ENCODE measurements at places on chromosomes 16 and 17. TPM values are rescaled to one million over a fixed set of nuclear protein-coding genes. Genes with fewer than 3 reads are reported as not detected.

The UBE2I gene
- 120 TPM for total RNA-seq

DNA sequence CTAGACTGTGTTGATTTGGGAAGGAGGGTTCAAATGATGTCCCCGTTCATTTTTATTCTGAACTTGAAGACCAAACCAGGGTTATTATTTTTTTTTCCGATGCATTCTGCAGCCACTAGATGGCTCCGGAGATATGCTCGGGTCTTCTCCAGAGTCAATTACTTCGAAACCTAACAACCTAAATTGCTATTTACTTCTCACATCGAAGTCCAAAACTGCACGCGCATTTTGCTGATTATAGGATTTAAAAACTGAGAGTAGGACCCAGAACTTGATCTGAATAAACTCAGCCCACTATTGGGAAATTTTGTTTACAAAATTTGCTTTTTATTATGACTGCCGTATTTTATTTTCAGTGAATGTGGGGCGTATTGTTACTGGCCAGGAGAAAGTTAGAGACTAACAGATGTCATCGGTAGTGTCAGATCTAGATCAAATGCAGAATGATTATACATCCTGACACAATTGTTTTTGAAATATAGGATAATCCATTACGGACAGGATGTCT is 263.8 kb downstream of the HS3ST3A1 start:
- peak; percentile 45 for DNase-seq

- DNase-seq, result no peak
Measured at GRCh38 chr17:13537871-13538643, 63.7 kb downstream of the HS3ST3A1 start.

GRCh38 chr17:45190503-45191255 is 29.0 kb downstream of the HEXIM2 start:
- no peak for DNase-seq

- DNase-seq, result peak; percentile 80
Measured at GRCh38 chr16:3020604-3021448, 658 bp downstream of the TNFRSF12A start.

- no peak for DNase-seq
Measured at GRCh38 chr16:49800441-49800840, 55.5 kb downstream of the ZNF423 start.

GRCh38 chr17:12642034-12642433 is 23.7 kb upstream of the MYOCD start:
- DNase-seq, result no peak

- no peak for DNase-seq
Measured at GRCh38 chr16:30979170-30980022, 5.6 kb upstream of the HSD3B7 start.

DNA sequence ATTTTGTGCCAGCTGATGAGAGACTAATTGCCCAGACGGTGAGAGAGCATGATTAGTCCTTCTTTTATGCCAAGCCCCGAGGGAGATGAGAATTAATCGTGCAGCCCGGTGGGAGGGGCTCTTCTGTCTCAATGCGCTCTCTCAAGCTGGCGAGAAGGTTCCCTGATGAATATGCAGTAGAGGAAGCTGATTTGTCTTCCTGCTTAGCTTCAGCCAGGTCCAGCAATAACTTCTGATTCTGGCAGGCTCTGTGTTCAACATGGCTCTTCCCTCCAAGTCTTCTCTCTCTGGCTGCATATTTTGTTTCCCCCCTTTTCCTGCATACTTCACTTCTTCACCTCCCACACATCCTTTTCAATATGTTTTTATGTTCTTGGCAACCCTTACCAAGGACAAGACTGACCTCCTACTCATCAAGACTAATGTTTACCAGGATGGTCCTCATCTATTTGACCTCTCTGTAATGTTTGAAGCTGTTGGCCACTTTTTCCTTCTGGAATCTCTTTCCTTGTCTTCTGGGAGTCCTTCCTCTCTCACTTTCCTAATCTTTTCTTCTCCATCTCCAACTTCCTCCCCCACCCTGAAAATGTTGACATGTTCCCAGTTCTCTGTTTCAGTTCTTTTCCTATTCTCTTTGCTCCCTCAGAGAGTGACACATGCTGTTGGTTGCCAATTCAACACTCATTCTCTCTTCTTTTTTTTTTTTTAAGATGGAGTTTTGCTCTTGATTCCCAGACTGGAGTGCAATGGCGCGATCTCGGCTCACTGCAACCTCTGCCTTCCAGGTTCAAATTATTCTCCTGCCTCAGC is 33.1 kb downstream of the ARL4D start:
- no peak for DNase-seq

The CDK3 gene
- total RNA-seq, result 7.7 TPM

GRCh38 chr16:58656899-58657298 is 27.3 kb upstream of the CNOT1 start:
- no peak for DNase-seq

The NRN1L gene
- total RNA-seq, result 1.9 TPM

- DNase-seq, result no peak
Measured at GRCh38 chr16:4884972-4885874, 37.9 kb downstream of the UBN1 start.

- DNase-seq, result no peak
Measured at GRCh38 chr16:6557353-6558023, 775.2 kb upstream of the RBFOX1 start.

DNA sequence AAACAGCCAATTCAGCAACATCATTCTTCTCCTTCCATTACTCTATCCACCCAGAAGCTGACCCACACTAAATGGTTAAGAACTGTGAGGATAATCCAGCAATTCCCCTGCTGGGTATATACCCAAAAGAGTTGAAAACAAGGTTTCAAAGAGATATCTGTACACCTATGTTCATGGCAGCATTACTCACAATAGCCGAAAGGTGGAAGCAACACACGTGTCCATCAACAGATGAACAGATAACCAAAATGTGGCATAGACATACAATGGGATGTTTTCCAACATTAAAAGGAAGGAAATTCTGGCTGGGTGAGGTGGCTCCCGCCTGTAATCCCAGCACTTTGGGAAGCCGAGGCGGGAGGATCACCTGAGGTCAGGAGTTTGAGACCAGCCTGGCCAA is 19.9 kb downstream of the MIS12 start:
- no peak for DNase-seq

DNA sequence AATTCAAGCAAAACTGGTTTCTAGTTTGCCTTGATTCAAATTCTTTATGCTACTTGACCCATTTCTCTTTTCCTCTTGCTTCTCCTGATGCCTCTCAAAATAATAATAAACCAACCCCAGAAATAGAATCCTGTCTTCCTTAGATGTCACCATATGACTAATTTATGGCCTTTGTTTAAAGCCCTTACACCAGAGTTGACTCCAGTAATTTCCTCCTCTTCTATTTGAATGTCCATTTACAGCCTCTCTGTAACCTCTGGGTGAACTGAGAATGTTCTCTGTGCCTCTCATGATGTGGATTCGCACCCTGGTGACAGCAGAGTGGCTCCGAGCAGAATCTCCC is 31.5 kb downstream of the ZFHX3 start:
- no peak for DNase-seq

Measured in NCI-H460 (cell line).